ENCODE measurements at places on chromosomes 11 and 22.

DNA sequence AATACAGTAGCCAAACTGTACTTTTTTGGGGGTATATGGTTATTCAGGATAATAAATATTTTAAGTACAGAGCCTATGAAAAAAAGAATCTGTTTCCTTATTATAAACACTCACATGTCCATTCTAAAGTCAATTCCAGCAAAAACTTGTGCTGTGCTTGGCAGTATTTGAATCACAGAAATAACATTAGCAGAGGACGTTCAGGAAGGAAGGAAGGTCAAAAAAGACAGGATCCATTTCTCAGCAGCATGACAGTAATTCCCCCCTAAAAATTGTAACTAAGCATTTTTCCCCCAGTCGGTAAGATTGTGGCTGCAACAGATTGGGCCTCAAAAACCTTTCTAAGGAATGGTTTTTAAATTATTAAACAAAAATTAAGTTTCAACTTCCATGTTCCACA is 124.8 kb downstream of the ATG16L2 start:
- DNase-seq: no peak

- no peak for DNase-seq
Observed at GRCh38 chr11:35169112-35169511, 30.1 kb downstream of the CD44 start.

DNA sequence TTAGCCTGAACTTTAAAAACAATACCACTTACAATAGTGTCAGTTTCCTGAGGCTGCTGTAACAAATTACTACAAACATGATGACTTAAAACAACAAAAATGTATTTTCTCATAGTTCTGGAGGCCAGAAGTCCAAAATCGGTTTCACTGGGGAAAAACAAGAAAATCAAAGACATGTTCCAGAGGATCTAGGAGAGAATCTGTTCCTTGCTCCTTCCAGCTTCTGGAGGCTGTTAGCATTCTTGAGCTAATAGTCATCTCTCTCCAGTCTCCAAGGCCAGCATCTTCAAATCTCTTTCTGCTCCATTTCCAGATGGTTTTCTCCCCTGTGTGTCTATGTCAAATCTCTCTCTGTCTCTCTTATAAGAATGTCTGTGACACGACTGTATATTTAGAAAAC is 67.6 kb upstream of the TEAD1 start:
- DNase-seq: no peak

GRCh38 chr11:74754507-74755252 is 6.0 kb downstream of the RNF169 start:
- no peak for DNase-seq

Measured in NCI-H2107 (cell line).